Heart left ventricle (tissue), 16 donors: ENCODE measurements at places on chromosomes 2 and 18. TPM values are rescaled to one million over a fixed set of nuclear protein-coding genes. Genes with fewer than 3 reads are reported as not detected.

DNA sequence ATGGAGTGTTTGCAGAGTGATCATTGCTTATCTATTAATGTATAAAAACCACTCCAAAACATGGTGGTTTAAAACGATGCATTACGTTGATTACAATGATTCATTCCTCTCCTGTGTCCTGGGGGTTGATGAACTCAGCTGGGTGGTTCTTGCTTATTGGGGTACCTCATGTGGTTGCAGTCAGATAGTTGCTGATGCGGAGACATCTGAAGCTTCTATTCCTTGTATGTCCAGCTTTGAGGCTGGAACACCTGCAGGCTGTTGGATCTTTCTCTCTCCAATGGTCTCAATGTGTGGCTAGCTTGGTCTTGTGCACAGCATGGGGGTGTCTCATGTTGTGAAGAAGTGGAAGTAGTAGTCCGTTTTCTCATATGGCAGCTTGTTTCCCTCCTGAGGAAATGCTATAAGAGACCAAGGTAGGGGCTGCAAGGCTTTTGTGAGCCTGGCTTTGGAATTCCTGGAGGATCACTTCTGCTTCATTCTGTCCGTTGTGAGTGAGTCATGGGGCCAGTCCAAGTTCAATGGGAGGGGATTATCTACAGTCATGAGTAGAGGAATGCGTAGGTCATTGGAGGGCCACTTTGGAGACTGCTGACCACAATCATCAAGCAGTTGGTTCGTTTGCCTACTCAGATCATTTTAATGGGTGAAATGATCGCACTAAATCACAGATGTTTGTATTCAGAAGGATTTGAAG is 601.0 kb downstream of the SLC4A3 start:
- DNase-seq = no peak

GRCh38 chr2:45913539-45913938 is 262.1 kb downstream of the PRKCE start:
- no peak for DNase-seq

DNA sequence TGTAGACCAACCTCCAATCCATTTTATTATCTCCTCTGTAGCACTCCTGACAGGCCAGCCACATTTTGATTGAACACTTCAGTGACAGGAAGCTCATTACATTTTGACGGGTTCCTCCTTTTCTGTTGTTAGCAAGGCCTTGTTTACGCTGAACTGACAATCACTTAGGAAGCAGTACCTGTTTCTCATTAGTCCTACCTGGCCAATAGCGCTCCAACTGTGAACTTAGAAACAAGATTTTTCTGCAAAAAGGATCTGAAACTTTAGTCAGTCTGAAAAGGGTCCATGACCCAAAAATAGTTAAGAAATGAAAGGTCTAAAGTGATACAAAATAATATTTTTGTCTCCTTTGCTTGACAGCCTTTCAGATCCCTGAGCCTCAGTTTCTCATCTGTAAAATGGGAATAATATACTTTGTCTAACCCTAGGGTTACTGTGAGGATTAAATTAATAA is 119.6 kb upstream of the MSTN start:
- DNase-seq = no peak

DNA sequence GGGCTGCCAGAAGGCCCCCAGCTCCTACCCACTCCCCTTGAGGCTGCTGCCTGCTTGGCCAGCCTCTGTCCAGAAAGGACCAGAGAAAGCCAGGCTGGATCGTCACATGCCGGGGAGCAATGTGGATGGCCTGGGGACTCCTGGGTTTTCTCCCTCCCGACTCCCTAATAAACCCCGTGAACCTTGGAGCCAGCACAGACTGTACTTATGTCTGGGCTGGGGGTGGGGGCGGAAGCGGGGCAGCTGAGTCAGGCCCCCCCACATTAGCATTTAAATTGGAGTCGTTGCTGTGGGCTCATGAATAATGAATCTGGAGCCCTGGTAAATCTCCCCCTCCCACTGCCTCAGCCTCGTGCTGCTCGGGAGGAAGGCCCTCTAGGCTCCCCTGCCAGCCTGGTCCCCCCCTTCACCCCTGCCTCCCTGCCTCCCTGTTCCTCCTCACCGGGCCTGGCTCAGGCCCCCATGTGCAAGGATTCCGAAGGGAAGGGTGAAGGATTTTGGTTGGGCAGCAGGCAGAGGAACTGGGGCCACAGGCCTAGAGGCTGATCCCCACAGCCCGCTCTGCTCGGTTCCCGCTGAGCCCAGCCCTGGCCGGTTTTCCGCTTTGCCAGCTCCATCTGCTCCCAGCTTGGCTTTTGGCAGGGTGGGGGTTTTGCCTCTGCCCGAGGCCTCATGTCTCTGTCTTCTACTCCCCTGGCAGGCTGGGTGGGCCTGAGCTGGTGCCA is 7.3 kb upstream of the ASIC4 start:
- peak; percentile 17 for DNase-seq

DNA sequence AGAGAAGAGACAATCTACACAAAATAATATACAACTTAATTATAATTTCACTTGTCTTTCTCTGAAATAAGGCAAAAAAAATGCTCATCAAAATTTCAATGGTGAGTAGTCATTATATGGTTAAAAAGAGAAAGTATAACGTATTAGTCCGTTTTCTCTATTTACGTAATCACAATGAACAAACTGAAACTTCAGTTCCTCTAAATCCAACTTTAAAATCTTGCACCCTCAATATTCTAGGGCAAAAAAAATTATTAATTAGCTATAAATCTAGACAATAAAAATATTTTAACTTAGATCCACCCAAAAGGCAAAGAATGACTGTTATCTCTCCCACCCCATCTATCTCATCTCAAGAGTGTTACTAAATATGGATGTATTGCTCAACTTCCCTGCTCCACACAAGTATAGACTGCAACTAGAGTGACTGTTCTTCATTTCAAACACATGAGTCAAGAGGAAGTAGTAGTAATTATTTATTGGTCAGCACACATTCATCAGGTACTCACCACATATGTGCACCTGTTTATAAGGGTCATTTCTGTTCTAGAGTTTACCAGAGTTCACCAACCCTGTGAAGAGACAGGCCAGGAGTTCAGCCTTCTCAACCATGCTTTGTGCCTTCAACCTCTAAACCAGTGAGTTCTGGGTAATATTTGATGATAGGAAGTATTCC is 36.4 kb downstream of the STK39 start:
- no peak for DNase-seq

DNA sequence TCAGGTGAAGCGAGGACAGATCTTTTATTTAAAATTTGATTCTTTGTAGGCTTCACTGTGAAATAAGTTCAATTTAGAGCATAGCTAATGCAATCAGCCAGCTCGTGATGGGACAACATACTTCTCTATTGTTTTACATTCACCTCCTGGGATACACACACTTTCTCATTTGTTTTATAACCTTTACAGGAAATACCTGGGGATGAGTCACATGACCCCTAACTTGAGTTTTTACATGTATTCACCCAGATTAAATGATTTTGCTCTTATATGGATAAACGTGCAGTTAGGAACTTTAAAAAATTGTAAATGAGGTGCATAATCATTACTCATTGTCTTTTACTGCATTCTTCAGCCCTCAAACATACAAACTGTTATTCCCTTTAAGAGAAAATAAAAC is 152.1 kb downstream of the NEDD4L start:
- no peak for DNase-seq

BOLL gene
- 0.08 TPM for polyA plus RNA-seq

DNA sequence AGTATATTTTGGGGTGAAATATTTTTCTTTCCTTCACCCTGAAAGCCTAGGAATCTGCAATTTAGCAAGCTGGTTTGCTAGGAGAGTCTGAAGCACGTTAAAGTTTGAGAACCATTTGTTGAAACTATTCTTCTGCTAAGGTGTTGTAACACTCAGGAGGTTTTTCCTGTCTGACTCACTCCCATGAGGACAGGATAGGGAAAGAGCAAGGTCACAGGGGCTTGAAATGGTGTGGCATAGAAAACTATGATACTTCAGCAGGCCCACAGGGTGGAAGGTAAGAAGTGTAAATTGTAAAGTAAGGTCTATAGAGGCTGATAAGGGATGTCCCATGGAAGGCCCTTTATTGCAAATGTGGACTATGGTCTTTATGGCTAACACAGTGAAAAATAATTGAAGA is 177.7 kb upstream of the ZC3H15 start:
- no peak for DNase-seq

GRCh38 chr2:237262838-237263771 is 150.9 kb downstream of the COL6A3 start:
- DNase-seq = no peak

DNA sequence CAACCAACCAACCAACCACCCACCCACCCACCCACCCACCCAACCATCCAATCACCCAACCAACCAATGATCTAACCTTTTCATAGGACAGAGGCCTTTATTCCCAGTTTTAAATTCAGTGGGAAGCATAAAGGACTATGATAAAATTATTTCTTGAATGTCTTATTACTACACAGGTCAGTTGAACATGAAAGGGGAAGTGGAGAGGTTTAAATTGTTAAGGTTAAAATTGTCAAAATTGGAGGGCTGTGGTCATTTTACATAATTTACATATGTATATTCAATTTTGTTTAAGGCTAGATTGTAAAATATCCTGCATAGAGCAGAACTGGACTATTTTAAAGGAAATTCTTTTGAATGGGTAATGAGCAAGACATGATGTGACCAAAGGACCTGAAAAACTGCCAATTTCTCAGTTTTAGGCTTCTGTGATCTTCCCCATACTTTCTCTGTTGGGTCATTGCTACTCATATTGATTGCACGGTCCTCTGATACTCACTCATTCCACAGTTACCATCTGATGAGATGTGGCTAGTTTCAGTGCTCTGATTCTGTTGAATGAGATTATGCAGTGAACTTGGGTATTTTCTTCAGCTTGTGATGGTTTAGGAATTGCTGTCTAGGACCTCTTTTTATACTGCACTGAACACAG is 127.4 kb downstream of the PLCL1 start:
- no peak for DNase-seq

CHRND gene
- polyA plus RNA-seq = not detected

DNA sequence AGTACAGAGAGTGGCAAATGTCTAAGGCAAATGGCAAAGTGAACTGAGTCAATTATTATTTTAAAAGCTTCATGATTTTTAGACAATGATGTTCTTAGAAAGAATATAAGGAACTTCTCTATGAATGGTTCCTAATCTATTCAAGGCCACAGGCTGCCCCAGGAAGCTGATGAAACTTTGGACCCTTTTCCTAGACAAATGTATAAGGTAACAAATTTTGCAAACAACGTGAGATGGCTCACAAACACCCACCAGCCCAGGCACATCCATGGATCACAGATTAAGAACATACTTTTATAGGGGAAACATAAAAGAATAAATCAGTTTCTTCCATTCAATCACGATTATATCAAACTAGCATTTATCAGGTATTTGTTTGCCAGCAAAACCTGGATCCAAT is 659.0 kb downstream of the IRS1 start:
- no peak for DNase-seq

DNA sequence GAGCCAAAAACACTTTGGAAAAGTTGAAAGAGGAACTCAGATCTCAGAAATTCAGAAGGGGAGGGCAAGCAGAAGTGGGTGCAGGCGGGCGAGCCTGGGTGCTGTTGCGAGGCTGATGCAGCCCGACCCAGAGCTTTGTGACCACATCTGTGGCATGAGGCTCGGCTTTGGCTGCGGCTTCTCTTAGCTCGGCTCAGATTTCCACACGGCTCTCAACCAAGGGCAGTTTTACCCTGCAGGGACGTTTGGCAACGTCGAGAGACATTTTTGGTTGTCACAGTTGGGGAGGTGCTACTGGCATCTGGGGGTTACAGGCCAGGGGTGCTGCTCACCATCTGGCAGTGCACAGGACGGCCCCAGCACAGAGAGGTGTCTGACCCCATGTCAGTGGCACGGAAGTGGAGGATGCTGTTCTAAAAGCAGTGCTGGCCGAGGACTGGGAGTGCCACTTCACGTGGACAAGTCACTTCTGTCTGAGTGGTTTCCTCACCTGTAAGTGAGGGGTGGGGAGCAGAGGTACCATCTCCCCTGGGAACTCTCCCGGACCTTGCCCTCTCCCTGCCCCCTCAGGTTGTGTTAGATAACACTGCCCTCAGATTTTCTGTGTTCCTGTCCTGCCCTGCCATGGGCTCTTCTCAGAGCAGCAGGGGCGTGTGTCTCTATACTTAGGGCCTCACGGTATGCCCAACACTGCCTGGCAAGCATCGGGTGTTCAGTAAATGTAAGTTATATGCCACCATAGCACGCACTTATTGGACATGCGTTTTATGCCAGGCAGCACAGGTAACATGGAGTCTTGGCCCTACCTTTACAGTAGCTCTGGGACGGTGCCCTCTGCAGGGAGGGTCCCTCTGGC is 48.7 kb upstream of the FAHD2A start:
- no peak for DNase-seq

SLC5A7 gene
- polyA plus RNA-seq = not detected

- no peak for DNase-seq
These were observed 112.8 kb downstream of the UPP2 start for GRCh38 chr2:158214431-158214830.

- no peak for DNase-seq
These were observed 28.2 kb downstream of the OSBPL1A start for GRCh38 chr18:24369426-24369825.

DNA sequence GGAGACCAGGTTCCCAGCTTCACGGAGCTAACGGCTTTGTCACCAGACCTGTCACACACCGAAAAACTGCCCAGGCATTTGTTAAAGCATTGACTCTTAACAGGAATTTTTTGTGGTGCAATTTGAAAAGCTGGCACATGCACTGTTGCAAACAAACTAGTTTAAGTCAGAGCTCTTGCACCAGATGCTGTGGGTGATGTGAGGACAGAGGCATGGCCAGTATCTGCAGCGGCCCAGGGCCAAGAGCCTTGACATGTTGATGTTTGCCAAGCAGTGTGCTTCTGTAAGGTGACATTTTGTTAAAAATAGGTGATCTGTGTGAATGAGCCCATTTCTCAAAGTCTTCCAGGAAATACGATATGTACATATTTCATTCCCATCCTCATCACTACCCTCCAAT is 142.5 kb downstream of the MTCL1 start:
- peak; percentile 54 for DNase-seq

ZRANB3 gene
- polyA plus RNA-seq = 1.7 TPM

DNA sequence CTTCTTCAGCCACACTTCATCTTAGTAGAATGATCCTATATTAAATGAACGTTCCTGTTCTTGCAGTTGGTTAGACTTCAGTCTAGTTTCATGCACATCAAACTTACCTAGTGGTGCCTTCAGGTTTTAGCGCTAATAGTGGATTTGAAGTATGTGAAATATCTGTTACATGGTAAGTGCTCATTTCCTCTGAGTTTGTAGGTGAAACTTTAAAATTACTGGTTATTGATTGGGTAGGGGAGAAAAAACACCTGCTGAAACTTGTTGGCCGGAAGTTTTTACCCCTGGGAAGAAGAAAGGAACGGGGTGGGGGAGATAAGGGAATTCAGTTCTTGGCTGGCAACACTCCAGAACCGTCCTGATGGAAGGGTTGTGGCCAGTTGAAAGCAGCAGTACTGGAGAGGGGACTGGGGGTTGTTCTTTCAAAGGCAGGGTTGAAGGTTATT is 112.8 kb downstream of the SPTBN1 start:
- no peak for DNase-seq

- no peak for DNase-seq
These were observed 827.7 kb downstream of the SOCS6 start for GRCh38 chr18:71116535-71116934.

GRCh38 chr2:240257940-240258580 is 117.6 kb upstream of the OTOS start:
- peak; percentile 22 for DNase-seq

- DNase-seq = no peak
These were observed 45.9 kb downstream of the PIKFYVE start for GRCh38 chr2:208311954-208312353.

GRCh38 chr2:83191316-83191715 is 1267.8 kb downstream of the SUCLG1 start:
- no peak for DNase-seq

LYG1 gene
- 1.2 TPM for polyA plus RNA-seq

TMEM247 gene
- not detected for polyA plus RNA-seq

CCDC141 gene
- polyA plus RNA-seq = 19.1 TPM

GRCh38 chr2:76721226-76721625 is 801.0 kb downstream of the LRRTM4 start:
- DNase-seq = no peak
